ENCODE measurements at places on chromosomes 2 and 18. TPM values are rescaled to one million over a fixed set of nuclear protein-coding genes. Genes with fewer than 3 reads are reported as not detected.

GRCh38 chr18:48017635-48018034, 87.2 kb upstream of the SMAD2 start:
- H3K27me3 ChIP-seq, result no peaks in the 10 kb centered on the region
- H3K4me1 ChIP-seq, result no peaks in the 10 kb centered on the region
- H3K36me3 ChIP-seq, result no peaks in the 10 kb centered on the region
- no peak overlapping the region for H3K27ac ChIP-seq
- H3K4me3 ChIP-seq, result no peak overlapping the region
- DNase-seq, result no peak

GRCh38 chr2:101625387-101625786, 72.1 kb upstream of the MAP4K4 start:
- no peak overlapping the region for H3K4me3 ChIP-seq
- H3K36me3 ChIP-seq, result no peaks in the 10 kb centered on the region
- DNase-seq, result no peak
- H3K27ac ChIP-seq, result no peak overlapping the region
- no peaks in the 10 kb centered on the region for H3K27me3 ChIP-seq

DNA sequence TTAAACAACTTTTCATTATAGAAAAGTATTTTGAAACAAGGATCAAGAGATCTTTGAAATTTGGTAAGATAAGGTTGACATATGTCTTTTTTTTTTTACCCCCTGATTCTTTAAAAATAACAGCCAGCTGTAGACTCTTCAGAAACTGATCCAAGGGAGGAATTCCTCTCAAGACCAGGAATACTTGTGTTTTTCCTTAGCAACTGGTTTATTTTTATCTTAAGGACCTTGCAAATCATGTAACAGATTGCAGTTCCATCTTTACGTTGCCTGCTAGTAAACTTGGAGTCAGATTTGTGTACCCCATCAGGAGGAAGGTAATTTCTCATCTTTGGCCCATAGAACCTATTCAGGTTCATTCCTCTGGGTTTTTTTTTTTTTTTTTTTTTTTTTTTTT, 71.6 kb downstream of the BOLA3 start:
- no peaks in the 10 kb centered on the region for H3K4me1 ChIP-seq

DNA sequence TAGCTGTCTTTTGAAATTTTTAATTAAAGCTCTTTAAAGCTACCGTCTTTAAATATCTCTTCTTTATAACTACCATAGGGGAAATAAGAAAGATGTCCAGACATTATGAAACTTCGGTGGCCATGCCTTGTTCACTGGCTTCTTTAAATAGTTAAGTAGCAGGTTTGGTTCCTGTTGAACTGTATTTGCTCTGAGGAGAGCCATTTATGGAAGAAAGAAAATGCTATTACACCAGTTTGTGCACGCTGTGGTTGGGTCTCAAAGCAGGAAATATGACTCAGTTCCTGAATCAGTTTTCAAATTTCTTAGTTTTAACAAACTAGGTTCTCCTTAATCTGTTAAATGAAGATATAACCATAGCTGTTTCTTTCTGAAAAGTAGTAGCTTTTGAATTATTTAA, 12.2 kb downstream of the ARPC2 start:
- H3K36me3 ChIP-seq, result peaks cover 77% of the 10 kb centered on the region
- no peaks in the 10 kb centered on the region for H3K27me3 ChIP-seq
- H3K27ac ChIP-seq, result no peak overlapping the region
- no peak for DNase-seq

ICOS gene
- total RNA-seq, result not detected

Data from SJCRH30 (cell line).